ENCODE measurements at places on chromosomes 5 and 9. TPM values are rescaled to one million over a fixed set of nuclear protein-coding genes. Genes with fewer than 3 reads are reported as not detected.

- DNase-seq = no peak
Observed at GRCh38 chr5:140142856-140143255, 17.1 kb downstream of the IGIP start.

DNA sequence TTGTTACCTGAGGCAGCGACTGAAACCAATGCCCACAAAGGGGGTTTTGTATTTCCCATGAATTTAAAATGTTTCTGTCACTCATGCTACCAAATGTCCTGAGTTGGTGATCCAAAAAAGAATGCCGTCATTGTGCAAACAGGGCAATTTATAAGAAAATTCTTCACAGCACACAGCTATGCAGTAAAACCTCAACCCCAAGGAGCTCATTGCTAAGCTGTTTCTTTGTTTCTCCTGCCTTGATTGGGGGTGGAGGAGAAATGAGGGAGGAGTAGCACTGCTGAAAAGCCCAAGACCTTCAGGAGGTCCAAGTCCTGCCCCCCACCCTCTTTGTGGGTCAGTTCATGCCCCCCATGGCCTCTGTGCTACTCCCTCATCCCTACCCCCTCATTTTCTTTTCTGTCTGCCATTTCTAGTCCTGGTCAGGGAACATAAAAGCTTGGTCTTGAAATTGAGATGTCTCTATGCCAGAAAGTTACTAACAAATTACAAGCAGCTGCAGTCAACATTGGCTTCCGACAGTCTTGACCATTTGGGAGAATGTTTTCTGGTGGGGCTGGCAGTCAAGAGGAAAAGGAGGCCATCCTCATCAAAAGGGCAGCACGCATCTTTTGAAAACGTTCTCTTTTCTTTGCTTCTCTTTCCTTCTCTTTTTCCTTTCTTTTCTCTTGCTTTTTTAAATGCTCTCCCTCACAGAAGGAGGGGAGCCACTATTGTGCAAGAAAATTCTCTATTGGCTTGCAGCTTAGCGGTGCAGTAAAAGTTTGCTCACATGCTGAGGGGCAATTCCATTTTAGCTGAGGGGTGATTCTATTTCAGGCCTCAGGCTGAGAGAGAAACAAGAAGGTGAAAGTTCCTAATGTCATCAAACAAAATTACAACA, 133.3 kb downstream of the GCNT1 start:
- no peak for DNase-seq

Gene FOXD4L6
- not detected for total RNA-seq

DNA sequence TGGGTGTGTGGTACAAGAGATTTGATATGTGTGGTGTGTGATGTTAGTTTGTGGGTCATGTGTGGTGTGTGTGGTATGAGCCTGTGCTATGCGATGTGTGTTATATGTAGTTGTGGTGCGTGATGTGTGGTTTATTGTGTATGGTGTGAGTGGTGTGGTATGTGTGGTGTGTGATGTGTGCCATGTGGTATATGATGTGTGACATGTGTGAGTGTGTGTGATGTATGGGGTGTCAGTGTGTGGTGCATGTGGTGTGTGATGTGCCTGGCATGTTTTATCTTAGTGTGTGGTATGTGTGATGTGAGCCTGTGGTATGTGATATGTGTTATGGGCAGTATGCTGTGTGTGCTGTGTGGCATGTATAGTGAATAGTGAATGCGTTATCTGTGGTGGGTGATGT, 273.0 kb upstream of the IRX1 start:
- no peak for DNase-seq

DNA sequence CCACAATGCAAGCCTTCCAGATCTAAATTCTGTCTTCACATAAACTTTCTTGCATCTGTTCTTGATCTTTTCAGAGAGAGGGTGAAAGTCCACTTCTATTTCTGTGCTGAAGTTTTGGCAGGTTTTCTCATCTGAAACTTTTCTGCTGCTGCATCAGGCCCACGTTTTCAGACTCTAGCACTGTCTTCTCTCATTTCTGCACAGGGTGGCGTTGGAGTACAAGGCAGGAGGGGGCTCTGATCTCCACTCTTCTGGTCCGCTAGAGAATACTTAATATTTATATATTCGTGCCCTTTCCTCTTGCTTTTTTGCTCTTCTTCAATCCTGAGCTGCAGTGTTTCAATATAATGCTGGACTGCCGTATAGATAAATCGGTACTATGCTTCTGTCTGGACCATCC, 204.0 kb upstream of the PRDM9 start:
- DNase-seq = no peak

Gene CDC37L1
- total RNA-seq = 26.3 TPM

DNA sequence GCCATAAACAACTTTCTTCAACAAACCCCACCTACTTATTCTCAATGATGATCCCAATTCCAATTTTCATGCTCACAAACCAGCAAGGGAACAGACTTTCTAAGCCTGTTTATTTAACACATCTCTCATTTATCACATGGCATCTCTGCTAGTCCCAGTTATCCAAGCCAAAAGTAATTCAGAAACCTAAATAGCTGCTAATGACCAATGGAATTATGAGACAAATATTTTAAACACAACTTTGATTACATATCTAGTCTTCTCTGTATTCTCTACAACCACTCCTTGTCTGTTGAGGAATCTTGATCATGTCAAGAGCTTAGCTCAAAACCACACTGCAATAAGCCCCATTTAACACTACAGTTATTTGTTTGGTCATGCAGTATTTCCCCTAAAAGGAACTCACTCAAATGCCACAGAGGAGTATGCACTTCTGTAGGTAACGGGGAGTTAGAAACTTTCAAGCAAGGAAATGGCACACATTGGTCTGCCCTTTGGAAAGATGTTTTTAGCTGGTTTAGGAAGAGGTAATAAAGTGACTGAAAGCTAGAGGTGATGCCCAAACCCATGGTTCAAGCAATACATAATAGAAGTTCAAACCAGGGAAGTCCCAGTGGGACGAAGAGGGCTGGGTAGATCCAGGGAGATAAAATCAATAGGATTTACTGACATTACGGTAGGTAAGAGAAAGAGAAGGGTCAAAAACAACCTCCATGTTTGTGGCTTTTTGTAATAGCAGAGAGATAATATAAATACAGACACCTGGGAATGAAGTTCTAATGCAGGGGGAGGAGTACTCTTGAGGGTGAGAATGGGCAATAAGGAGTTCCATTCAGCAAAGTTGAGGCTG, 42.1 kb upstream of the HTR4 start:
- no peak for DNase-seq

Gene DMRTA1
- 0.13 TPM for total RNA-seq

Gene TGFBR1
- 101 TPM for total RNA-seq

DNA sequence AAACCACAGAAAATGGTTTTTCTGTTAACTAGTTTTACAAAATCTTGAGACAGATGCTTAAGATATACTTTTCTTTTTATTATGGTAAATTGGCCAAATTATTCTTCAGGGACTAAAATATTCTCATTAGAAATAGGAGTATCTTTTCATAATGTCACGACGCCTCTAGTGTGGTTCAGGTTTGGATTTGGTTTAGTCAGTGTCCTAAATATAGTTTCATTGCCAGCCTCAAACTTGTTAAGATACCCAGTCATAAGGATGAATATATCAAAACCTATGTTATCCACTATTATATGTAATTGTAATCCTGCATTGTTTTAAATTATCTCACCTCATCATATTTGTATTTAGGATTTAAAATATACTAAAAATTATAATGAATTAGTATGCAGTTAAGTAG, 13.7 kb downstream of the NDUFAF2 start:
- DNase-seq = no peak

DNA sequence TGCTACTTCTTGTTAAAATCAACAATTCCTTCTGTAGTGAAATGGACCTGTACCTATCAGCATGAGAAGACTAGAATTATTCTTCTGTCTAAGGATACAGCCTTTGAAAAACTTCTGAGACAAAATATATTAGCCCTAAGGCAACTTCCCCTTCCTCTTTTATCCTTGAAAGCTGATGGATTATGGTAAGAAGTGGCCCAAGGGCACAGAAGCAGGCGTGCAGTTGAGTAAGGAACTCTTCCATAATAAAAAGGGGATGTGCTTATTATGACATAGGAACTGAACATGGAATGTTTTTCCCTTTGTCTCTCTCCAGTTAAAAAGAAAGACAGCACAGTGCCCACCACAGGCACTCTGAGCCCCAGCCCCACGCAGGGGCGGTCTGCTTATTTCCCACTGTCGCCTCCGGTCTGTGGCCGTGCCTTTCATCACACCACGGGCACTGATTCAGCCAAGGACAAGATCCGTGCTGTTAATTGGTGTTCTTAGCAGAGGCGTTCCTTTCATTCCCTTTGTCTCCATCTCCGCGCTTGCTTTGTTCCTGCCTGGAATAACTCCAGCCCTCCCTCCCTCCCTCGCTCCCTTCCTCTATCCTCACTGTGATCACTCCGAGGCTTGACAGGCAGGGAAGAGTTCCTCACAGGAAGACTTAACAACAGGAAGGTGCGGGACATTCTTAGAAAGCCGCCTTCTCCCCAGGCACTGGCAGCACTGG, 135.9 kb upstream of the OTULINL start:
- no peak for DNase-seq

Gene RNF208
- total RNA-seq = 2.2 TPM

- DNase-seq = no peak
Observed at GRCh38 chr5:151775025-151775606, 3.4 kb downstream of the G3BP1 start.

DNA sequence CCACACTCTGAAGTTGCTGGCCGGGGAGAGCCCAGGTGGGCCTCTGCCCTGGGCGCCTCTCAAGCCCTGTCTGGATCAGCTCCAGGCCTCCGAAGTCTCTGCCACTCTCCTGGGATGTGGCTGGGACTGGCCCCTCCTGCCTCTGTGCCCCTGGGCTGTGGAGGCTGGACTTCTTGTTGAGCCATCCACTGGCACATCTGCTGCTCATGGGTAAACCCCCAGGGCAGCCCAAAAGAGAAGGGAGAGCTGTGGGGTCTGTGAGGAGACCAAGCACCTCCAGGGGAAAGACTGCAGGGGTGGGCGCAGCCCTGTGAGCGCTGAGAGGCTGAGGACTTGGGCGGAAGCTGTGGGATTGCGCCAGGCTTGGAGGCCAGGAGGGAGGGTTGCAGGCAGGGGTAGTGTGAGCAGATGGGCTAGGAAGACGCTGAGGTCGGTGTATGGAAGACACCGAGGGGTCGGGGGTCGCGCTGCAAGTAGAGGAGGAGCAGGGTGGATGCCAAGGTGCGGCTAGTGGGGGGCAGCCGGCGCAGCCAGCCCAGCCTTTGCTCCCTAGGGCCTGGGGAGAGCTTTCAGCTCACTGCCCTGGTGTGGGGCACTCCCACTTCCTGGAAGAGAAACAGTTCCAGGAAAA, 118.1 kb downstream of the WNK2 start:
- DNase-seq = peak; percentile 71

DNA sequence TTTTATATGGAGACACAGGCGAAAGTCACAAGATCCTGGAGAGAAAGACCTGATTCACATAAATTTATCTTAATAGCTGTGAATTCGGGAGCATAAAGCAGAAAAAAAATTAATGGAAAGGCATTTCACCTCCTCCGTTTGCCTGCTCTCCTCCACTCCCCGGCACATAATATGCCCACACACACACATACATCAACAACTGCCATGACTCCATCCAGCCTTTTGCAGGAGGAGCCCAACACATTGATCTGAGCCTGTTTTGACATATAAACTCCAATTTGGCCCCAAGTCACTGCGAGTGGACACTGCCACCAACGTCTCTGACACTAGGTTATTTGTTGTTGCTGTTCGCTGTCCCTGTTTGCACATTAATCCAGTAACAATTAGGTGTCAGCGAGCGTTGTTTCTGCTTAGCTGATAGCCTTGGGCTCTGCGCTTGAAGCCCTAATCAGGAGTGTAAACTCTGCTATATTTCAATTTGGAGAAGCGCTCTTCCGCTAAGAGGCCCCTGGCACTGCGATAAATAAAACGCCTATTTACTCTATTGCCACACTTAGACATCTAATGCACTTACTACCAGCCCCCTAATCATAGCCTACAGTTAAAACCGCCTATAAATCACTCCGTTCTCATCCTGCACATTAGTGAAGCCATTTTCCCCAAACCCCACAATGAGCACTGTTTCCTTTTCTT, 195.8 kb upstream of the TBCA start:
- no peak for DNase-seq

Gene CRHBP
- 7.0 TPM for total RNA-seq

Gene TPRN
- total RNA-seq = 5.9 TPM

GRCh38 chr5:170100066-170100943, 5.4 kb upstream of the FOXI1 start:
- DNase-seq = peak; percentile 82

- DNase-seq = no peak
Observed at GRCh38 chr5:101390151-101390908, 487.2 kb upstream of the ST8SIA4 start.

DNA sequence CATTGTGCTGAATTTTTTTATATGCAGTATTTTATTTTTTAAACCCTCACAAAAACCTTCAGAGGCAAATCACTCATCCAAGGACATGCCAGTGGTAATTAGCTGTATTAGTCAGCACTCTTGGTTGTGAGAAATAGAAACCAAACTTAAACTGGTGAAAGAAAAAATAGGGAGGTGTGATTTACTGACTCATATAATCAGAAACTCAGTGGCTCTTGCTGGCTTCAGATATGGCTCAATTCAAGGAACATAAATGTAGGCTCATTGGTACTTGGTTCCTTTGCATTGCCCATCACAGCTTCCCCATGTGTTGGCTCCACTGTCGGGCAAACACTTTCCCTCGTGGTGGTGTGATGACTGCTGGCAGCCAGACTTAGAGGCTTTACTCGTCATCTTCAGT, 497.2 kb downstream of the MAT2B start:
- DNase-seq = no peak

GRCh38 chr5:77981820-77982219, 205.7 kb upstream of the TBCA start:
- no peak for DNase-seq

- DNase-seq = no peak
Observed at GRCh38 chr5:54621709-54622108, 104.2 kb downstream of the SNX18 start.

Gene RANBP3L
- 4.5 TPM for total RNA-seq

- DNase-seq = peak; percentile 63
Observed at GRCh38 chr9:38067859-38068681, 957 bp downstream of the SHB start.

Gene EFCAB9
- not detected for total RNA-seq

Gene SLC6A19
- total RNA-seq = not detected

- DNase-seq = peak; percentile 82
Observed at GRCh38 chr9:20884985-20885593, 146.4 kb downstream of the HACD4 start.

- DNase-seq = peak; percentile 89
Observed at GRCh38 chr9:127611899-127612790, at the start of gene STXBP1. TSS of gene STXBP1 (plus strand) at chr9:127612277. CDS start at chr9:127612404, 127 bp downstream.

Gene C9orf50
- 0.62 TPM for total RNA-seq
